Frontal cortex (tissue), 4 donors: ENCODE measurements at places on chromosomes 11 and 22.

DNA sequence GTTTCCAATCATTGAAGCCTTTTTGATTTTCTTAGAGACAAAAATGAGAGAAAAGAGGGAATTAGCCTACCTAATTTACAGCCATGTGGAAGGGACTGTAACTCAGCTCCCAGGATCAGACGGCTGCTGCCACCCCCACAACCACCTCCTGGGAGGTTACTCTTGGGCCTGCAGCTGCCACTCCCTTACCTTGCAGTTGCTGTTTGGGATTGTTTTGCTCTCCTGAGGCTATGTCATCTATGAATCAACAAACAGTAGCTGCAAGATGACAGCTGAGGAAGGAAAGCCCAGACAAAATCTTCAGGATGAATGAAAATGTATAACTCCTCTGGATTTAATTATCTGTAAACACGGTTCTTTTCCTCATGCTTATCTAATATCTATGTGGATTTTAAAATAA, 28.0 kb upstream of the ZC3H12C start:
- DNase-seq: no peak

- no peak for DNase-seq
These were observed 520.8 kb upstream of the KIRREL3 start for GRCh38 chr11:127521413-127521812.

- DNase-seq: peak; percentile 41
These were observed 50.5 kb downstream of the MAPK1 start for GRCh38 chr22:21816787-21817496.

DNA sequence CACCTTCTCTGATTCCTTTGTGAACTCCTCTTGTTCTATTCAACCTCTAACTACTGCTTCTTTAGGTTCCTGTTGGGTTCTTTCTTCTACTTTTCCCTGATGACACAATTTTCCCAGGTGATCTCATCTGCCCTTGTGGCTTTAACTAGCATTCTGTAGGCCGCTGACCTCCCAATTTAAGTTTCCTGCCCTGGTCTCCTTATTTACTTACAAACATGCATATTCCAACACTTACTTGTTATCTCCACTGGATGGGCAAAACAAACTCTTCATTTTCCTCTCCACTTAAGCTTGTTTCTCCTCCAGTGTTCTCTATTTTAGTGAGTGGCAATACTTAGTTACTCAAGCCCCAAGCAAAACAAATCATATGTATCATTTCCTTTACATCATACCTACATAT, 734.5 kb downstream of the METTL15 start:
- DNase-seq: no peak

DNA sequence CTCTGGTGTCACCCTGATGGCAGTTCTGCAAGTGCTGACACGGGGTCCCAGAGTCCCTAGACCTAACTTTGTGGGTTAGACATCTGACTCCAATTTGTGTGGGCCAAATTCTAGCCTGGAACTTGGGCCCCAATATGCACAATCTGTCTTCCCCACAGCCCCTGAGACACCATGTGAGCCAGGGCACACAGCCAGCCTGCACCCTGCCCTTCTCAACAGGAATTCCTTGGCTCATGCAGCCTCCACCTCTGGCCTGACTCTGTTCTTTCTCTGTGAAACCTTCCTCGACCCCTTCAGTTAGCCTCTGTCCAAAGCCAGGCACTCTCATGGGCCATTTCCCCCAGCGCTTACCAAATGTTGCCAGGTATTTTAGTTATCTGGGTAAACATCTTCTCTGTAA, 59.1 kb upstream of the POU2AF1 start:
- no peak for DNase-seq

DNA sequence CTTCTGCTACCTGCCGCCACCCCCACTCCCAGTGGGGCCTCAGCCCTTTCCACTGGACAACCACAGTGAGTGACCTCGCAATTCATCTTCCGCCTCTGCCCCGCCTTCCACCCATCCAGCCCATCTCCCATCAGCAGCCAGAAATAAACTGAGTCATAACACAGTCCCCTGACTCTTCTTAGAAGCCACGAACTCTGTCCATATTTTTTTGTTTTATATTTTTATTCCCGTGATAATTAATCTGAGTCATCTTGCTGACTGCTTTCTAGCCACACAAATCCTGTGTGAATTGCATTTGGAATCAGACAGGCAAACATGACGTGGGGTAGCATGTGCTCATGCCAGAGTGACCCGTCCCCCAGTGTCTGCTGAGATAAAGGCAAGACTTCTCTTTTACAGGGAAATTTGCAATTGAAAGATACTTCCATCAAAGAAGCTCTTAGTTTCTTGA, 7.0 kb downstream of the FADD start:
- DNase-seq: no peak

DNA sequence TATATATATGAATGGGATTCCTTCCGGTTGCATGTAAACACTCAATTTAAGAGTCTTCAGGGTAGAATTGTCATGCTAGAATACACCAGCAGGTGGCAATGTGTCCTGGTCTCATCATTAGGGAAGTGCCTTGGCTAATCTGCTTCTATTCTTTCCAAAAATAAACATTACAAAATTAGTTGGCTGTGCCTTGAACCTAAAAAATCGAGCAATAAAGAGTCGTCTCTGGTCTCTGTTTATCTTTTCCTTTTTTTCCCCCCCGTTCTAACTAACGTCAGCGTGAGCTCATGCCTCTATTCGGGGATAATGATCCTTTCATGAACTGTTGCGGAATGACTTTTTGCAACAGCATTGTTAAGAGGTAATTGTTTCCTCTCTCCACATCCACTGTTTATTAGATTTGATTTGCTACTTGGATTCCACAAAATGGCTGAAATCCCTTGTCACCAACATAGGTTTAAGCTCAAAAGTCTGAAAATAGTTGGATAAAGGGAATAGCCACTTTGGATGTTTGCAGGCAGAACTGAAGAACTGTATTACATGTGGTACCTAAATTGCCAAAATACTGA, 1.2 kb upstream of the ARHGEF12 start:
- DNase-seq: peak; percentile 74

DNA sequence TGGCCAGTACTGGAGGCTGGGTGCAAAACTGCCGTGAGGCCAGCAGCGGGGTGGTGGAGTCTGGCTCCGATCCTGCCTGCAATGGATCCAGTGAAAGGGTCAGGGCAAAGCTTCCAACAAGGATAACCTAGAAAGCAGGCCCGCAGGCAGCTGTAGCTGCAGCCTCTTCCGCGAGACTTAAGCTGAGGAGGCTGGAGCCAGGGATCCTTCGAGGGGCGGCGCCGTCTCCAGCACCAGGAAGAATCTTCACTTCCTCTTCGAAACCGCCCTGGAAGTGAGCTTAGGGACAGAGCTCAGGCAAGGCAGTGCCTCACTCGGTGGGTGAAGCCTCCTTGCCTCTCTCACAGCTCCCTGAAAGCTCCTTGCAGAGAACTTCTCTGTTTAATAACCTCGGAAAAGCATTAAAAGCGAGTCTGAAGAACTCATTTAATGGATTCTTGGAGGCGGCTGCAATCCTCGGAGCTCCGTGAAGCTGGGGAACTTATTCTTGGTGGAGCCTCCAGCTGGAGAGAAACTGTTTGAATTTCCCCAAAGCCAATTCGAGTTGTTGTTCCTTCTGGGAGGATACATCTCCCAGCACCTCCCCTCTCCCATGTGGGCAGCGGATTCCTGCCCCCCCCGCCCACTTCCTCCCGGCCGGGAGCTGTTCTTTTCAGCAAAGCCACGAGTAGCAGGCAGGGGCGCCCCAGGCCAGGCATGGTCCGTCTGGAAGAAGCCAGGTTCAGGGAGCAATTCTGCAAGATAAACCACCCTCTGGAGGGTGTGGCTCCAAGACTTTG, 169.9 kb downstream of the CTTN start:
- DNase-seq: peak; percentile 78

GRCh38 chr11:87491381-87491780, 453.6 kb downstream of the TMEM135 start:
- no peak for DNase-seq

- no peak for DNase-seq
These were observed 66.2 kb upstream of the TCF20 start for GRCh38 chr22:42336527-42337227.

DNA sequence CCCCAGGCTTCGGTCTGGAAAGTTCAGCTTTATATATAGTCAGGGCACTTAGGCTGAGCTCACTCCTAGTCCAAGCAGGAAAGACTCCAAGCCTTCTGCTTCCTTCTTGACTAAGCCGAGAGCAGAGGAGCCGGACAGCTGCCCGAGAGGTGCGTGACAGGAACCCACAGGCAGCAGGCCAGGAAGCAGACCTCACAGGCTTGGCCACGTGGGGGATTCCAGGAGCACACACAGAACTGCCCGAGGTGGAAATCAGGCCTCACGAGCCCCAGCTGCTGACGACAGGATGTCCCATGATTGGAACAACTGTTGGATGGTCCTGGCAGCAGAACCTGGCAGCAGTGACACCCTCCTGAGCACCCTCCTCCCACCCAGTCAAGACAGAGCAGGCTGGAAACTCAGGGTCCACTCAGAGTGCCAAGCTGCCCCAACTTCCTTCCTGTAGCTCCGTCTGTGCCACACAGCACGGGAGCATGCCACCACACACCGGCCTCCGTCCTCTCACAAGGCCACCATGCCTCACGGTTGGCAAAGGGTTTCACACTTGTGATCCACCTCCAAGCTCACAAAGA, 5.4 kb downstream of the PLA2G6 start:
- no peak for DNase-seq

GRCh38 chr11:41449483-41450050, 9.9 kb downstream of the LRRC4C start:
- DNase-seq: no peak

GRCh38 chr22:41401781-41402648, 20.3 kb downstream of the TEF start:
- peak; percentile 68 for DNase-seq

- DNase-seq: no peak
These were observed 6.2 kb downstream of the NADSYN1 start for GRCh38 chr11:71459076-71459766.

DNA sequence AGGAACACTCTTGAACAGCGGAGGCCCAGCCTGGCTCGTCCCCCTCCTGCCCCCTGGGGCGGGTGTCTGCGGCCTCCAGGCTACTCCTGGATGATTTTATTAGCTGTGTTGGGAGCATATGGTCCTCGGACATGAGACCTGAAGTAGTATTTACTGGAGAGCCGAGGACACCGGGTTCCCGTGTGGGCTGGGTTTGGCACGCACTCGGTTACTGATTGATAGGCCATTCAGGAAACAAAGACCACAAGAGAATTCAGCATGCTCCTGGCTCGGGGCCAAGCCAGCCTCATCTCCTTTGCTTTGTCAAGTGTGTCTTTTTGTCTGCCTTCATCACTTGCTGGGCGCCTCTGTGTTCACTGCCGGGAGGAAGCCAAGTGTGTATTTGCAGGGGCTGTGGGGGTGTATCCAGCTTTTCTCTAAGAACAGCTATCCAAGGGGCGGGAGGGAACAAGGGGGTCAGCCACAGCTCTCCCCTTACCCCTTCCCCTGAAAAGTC, 9.7 kb downstream of the FXYD2 start:
- no peak for DNase-seq

- no peak for DNase-seq
These were observed 66.8 kb downstream of the RTL6 start for GRCh38 chr22:44431256-44431655.

GRCh38 chr11:8605971-8606563, 12.0 kb upstream of the STK33 start:
- DNase-seq: no peak

- DNase-seq: no peak
These were observed 70.3 kb downstream of the TNRC6B start for GRCh38 chr22:40247976-40248375.

DNA sequence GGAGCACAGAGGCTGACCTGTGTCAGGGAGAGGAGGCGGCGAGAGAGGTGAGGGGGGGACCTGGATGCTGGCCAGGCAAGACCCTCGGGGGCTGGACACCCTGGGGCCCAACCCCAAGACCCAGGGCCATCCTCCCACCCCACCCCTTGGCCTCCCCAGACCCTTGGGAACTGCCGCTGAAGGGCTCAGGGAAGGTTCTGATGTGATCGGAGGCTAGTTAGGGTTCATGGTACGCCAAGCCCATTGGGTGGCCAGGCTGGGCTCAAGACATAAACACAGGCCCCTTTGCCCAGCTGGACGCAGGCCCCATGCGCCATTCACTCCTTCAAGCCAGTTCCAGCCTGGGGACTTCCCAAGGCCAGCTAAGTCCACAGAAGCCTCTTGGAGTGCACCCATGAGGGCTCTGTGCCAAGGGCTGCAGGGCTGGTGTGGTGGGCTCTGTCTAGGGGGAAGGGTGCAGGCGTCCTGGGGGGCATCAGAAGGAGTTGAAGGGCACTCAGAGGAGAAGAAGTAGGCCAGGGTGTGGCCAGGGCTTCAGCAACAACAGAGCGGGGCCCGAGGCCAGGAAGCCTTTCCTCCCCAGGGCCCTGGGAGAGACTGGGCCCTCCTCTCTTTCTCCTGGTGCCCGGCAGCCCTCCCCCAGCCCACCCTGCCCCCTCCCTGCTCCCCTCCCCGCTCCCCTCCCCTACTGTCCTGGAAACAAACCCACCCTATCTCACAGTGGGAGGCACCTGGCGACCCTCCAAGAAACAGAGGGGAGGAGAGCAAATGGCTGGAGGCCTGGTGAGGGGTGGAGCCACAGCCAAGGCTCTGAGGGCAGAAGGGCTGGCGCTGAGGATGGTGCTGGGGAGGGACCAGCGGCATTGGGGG, 12.9 kb downstream of the TSPAN32 start:
- peak; percentile 75 for DNase-seq

GRCh38 chr11:75267171-75267970, 26.8 kb downstream of the TPBGL start:
- DNase-seq: no peak

DNA sequence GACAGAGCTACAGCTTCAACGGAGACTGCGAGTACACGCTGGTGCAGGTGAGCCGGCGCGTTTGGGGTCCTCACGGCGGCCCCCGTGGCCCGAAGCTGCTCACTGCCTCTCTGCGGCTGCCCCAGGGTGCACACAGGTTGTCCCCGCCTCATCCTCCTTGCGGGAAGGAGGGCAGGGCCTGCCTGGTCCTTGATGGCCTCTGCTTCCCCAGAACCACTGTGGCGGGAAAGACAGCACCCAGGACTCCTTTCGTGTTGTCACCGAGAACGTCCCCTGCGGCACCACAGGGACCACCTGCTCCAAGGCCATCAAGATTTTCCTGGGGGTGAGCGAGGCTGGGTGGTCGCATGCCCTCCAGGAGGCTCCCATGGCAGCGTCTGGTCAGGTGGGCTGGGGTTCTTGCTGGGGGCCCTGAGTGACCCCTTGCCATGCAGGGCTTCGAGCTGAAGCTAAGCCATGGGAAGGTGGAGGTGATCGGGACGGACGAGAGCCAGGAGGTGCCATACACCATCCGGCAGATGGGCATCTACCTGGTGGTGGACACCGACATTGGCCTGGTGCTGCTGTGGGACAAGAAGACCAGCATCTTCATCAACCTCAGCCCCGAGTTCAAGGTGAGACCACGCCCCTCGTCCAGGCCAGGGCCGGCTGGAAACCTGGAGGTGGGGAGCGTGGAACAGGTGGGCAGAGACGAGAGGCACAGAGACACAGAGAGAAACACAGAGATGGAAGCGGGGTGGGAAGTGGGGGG, 19.4 kb downstream of the MUC5AC start:
- no peak for DNase-seq

- DNase-seq: no peak
These were observed 294.6 kb upstream of the NARS2 start for GRCh38 chr11:78869293-78869692.
